NCI-H446 (cell line): ENCODE measurements at places on chromosomes 5 and 9.

GRCh38 chr5:94736498-94736897 lies 118.0 kb downstream of the SLF1 start:
- no peak for DNase-seq

DNA sequence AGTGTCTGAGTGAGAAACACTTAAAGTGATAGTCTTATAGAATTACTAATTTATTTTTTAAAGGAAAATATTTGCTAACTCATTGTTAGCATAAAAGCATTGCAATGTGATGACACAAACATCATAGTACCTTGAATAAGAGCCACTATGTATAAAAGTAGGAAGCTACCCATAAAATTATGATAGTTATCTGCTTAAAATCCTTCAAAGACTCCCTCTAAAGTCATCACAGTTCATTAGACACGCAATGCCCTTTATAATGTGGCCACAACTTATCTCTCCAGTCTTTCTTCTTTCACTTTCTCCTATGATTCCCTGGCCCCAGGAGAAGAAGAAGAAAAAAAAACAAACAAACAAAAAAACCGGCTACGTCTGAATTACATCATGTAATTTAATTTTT lies 1144.0 kb upstream of the NUDT12 start:
- no peak for DNase-seq

DNA sequence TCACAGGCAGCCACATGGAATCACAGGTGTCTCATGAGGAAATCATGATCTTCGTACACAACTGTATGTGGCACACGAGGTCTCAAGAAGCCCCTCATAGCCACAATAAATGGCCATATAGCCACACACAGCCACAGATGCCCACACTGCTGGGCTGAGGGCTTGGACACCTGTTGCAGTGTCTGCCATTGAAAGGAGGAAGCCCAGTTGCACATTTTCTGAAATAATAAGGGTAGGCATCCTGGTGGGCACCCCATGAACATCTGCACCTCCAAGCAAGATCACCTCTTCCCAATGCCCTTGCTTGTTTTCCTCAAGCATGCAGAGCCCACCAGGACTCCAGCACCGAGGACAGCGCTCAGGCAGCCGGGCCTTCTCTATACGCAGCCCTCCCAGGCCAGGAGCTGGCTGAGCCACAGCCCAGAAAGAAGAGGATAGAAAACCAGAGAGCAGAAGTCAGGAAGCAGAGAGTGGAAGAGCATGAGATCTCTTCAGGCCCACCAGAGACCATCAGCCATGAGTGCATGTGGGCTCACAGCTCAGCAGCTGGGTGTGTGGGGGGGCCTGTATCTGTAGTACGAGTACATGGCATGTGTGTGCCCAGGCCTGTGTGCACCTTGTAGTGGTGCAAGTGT lies 1.0 kb upstream of the ACSL6 start:
- no peak for DNase-seq

- DNase-seq: no peak
Measured at GRCh38 chr9:78278177-78278777, 18.6 kb upstream of the PSAT1 start.

DNA sequence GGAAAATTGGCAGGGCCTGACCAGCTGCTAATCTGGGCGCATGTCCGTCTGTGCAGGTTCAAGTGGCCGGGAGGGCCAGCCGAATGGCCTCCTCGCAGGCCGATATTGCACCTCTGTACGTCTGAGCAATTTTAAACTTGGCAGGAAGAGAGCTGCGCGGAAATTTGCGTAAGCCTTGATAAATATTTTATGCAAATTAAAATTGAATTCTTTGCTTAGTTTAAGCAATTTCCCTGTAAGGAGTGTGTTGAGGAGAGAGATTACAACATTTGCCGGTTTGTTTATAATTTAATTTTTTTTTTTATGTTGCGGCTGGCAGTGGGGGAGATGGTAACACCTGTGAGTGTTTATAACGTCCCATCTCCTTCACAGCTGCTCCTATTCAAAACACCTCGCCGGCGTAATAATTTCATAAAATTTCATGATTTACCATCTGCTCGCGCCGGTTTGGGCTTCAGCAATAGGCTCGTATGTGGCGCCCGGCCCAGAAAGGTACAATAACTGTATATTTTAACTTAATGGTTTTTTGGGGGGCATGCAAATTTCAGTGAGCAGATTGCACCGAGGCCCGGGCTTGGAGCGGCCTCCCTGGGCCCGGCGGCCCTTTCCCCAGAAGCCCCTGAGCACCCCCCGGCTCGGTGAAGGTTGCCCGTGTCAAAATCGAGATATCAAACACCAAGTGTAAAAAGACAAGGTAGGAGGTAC lies 269.4 kb upstream of the MVB12B start:
- DNase-seq: peak; percentile 58

GRCh38 chr9:135448663-135449100 lies 30.9 kb upstream of the PPP1R26 start:
- DNase-seq: no peak

- DNase-seq: peak; percentile 27
Measured at GRCh38 chr5:122101636-122102285, 23.7 kb upstream of the LOX start.

- no peak for DNase-seq
Measured at GRCh38 chr9:3150074-3150473, 306.2 kb upstream of the PUM3 start.

GRCh38 chr9:16039218-16039987 lies 486.6 kb downstream of the CCDC171 start:
- no peak for DNase-seq

DNA sequence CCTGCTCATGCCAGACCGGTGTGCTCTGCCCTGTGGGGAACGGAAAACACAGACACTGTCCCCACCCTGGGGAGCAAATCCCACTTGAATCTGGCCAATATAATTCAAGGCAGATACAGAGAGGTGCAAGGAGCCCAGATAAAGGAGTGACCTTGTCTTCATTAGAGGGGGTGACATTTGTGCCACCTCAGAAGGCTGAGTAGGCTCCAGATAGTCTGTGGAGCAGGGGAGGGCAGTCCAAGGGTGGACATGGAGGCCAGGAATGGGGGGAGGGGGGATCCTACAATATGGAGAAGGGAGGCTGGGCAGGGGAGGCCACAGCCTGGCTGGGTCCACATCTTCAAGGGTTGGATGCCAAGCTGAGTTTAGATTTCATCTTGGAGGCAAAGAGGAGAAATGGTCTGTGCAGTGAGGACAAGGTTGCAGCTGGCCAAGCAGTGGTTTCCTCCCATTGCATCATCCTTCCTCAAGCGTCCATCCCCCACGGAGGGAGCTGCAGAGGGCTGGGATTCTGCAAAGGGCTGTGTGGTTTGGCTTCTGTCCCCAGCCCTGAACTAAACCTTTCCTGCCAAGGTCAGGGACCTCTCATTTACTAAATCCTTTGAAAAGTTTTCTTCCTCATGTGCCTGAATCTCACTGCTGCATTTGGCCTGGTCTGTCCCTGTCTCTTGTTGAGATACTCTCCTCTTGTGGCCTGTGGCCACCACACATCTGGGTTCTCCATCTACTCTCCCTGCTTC lies 60.1 kb downstream of the GALNT12 start:
- DNase-seq: no peak

DNA sequence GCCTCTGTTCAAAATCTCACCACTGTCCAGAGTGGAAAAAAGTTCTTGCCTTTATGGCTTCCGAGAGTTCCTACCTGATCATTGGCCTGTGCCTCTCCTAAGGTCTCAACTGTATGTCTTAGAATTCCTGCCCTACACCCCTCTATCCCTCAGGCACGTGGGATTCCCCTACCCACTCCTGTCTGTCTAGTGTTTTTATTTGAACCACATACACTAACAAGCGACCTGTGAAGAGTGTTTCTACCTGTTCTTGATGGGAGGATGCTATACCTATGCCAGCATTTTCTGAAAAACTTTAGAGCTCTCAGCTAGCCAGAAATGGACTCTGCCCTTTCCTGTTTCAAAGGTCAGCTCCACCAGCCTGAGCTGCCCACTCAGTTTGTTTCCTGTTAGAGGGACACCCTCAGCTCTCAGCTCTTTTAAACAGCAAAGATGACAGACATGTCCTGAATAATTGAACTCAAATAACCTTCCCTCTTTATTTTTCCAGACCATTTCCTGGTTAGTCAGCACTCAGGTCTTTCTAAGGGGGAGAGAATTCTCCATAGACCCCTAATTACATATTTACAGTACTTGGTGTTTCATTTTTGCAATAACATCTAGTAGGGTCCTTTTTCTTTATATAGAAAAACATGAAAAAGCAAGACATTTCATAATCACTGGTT lies 214.8 kb downstream of the AOPEP start:
- DNase-seq: no peak

- DNase-seq: no peak
Measured at GRCh38 chr5:56064984-56065383, 70.2 kb upstream of the IL6ST start.

- no peak for DNase-seq
Measured at GRCh38 chr5:53024535-53024934, 35.4 kb downstream of the ITGA2 start.

GRCh38 chr5:175748650-175749049 lies 90.8 kb downstream of the HRH2 start:
- DNase-seq: no peak

- DNase-seq: no peak
Measured at GRCh38 chr5:86979811-86980411, 287.8 kb upstream of the RASA1 start.

DNA sequence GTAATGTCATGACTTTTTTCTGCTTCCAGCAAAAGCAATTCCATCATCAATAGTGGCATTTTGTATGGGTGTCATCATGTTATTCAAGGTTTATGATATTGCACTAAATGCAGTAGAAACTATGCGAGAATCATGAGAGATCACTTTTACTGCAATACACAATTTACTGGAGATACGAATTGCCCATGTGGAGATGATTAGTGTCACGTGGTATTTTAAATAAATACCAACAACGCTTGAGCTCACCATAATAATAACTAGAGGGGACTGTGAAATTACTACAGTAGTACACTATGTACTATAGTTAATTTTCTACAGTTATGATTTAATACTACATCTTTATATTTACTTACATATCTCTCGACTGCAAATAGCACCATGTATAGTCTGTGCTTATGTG lies 49.7 kb downstream of the FAM174A start:
- DNase-seq: no peak
